GM18507 (cell line): ENCODE measurements at places on chromosomes 3 and 15.

DNA sequence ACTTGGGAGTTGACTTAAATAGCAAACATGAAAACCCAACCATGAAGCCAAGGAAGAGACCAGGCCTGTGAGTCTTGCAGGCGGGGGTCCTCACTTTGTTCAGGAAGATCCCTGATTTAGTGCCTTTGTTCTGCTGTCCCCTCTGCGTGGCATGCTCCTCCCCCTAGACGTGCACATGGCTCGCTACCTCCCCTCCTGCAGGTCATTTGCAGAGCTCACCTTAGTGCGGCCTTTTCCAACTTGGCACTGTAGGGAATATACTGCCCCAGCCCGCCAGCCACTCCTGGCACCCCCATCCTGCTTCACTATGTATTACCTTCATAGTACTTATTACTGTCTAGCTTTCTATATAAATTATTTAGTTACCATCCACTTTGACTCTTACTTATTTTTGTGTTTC lies 18.3 kb downstream of the GXYLT2 start:
- DNase-seq, result no peak

- no peak for DNase-seq
Observed at GRCh38 chr15:62867844-62868243, 174.7 kb upstream of the TPM1 start.

DNA sequence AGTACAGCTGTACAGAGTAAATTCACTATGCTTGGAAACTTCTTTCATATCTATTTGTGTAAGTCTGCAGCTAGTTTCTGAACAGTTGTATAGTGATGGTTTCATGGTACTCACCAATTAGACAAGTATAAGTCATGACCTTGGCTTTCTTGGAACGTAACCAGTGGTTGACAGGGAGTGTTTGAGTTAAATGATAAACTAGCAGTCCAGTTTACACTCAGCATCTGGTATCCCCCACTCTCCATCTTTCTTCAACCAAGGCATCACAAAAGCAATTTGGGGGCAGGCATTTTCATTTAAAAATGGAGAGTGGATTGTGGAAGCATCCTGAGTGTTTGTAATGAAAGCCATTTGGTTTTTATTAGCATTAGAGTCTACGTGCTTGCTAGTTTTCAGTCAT lies 26.0 kb downstream of the MME start:
- no peak for DNase-seq

- no peak for DNase-seq
Observed at GRCh38 chr3:47890828-47891612, 88.1 kb downstream of the DHX30 start.

DNA sequence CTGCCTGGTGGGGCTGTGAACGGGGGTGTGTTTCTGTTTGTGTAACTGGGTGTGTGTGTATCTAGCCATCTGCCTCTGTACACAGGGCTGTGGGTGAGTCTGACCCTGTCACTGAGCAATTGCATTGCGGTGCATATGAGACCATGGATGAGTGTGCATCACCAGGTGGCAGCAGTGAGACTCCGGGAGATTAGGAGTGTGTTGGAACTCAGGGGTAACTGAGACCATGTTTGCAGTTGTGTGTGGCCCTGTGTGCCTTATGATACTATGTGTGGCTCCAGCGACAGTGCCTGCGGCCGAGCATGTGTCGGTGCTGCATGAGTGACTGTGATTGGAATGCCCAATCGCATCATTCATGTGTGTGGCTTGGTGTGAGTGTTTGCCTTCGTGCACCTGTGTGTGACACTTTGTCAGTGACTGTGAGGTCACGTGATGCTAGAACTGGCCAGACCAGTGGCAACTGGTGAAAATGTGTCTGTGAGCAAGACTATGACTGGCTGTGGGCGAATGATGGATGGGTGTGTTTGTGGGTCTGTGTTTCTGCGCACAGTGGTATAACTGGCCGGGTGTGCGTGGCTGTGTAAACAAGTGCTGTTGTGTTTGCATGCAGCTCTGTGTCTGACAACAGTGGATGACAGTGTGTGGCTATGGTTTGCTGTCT lies 14.0 kb downstream of the VILL start:
- DNase-seq, result no peak

DNA sequence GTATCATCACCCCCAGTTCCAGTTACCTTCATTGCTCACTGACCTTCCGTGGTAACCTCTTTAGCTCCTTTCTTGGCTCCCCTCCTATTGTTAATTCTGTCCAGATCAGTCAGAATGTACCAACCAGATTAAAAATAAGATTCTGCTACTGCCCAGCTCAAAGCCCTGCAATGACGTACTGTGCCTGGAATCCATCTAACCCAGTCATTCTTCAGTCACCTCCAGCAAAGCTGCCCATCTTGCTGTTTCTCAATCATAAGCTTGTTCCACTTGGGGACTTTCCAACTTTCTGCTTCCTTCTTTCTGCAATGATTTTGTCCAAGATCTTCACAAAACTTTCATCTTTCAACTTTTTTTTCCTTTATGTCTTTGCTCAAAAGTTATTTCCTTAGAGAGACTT lies 512.0 kb upstream of the ZNF385D start:
- DNase-seq, result no peak

- DNase-seq, result no peak
Observed at GRCh38 chr3:173217127-173217526, 76.1 kb upstream of the SPATA16 start.

DNA sequence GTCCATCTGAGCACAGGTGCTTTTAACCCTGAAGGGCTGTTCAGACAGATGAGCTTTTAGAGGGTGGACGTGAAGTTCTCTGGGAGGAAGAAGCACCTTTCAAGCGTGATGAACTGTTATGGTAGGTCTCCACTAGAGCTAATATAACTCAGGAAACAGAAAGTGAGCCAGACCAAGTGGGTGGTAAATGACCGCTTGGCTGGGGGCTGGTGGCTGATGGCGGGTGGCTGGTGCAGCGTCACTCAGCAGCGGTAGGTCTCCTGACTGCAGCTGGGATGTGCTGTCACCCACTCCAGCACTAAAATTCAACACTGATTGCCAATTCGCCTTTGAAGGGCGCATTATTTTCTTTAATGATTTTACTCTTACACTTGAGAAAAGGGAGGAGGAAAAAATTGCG lies 31.2 kb upstream of the LACTB start:
- no peak for DNase-seq

DNA sequence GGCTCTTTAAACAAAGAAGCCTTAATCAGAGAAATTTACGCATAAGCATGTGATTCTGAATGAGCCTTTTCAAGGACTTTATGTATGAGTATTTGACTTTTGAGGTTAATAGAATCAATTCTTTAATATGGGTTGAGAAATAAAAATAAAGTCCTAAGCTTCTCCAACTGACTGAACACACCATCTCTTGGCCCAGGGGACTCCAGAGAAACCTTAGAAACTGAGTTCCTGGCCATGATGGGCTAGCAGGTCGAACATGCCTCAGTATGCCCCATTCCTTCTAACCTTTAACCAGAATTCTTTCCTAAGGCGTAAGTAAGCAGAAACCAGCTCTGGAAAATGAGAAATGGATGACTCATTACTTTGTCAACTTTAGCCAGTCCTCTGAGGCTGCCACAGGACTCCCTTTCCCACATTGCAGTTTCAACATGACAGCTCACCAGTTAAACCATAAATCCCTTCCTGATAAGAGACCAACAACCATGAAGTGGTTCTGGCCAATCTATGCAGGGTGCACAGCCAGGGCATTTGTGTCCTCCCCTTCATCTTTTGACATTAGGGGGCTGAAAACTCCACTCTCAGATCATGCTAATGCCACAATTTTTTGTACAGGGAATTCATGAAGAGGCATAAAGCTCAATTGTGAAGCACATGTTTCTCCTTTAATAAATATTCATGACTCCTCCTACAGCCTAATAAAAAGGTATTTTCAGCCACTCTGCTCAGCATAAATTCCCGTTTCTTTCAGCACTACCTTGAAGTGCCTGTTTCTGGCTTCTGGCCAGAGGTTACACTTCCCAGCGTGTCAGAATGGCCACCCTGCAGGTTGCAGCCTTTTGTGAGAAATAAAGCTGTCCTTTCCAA lies 33.3 kb downstream of the TM4SF18 start:
- no peak for DNase-seq

GRCh38 chr15:27426805-27427204 lies 455.8 kb downstream of the GABRG3 start:
- DNase-seq, result no peak

DNA sequence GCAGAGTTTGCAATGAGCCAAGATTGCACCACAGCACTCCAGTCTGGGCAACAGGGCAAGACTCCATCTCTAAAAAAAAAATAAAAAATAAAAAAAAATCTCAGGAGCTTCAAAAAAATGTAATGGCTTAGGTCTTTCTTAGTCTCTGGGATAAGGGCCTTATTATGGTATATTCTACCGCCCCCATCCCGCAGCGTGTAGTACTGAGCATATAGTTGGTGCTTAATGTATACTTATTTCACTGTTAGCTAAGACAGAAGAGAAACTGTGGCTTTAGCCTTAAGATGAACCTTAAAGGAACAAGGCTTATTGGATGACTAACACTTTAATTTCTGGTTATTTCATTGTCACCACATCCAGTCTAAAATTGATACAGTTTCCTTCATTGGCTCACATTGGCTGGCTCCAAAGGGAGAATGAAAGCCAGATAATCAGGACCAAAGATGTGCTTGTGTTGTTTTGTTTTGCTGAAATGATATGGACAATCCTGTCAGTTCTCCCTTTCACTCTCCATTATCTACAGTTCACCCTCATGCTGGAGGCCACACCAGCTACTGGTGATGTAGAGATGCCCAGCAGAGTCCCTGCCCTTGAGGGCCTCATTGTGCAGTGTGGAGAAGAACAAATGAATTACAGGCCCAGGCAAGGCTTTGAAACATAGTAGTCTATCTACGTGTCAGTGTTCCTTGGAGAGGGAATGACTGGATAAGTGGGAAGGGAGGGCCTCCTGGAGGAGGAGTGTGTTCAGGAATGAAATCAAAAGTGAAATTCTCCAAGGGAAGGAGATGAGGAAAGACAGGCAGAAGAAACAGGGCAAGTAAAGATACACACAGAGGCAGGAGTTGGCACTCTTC lies 17.4 kb upstream of the RAF1 start:
- no peak for DNase-seq

GRCh38 chr15:73865379-73865778 lies 8.0 kb upstream of the TBC1D21 start:
- DNase-seq, result no peak

DNA sequence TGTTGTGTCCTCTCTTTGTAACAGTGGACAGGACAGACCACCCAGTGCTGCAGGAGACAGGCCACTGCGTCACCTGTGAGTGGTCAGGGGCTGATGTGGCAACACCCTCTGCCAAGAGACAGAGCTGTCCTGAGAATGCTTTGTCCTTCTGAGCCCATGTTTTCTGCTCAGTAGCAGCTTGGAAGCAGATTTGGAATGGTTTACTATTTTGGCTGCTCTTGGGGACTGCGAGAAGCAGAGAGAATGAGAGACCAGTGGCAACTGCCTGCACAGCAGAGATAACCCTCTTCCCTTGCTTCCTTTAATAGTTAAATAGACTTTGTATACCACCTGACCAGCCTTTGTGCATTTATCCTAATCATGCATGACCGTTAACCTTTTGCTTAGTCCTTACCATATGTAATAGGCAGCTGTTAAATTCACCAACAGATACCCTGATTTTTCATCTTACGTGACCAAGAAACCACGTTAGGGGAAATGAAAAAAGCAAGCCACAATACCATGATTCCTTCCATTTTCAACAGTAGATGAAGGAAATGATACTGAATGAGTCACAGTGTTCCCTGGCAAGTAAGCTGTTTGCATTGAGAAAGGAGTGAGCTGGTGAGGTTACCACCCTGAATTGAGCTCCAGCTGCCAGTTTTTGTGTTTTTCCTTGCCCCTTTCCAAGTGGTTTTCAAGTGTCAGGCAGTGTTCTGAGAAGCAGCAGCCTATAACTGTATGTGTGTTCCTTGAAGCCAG lies 35.5 kb downstream of the B3GALNT1 start:
- DNase-seq, result peak; percentile 46

GRCh38 chr3:124174476-124174875 lies 182.6 kb upstream of the ROPN1 start:
- DNase-seq, result no peak

DNA sequence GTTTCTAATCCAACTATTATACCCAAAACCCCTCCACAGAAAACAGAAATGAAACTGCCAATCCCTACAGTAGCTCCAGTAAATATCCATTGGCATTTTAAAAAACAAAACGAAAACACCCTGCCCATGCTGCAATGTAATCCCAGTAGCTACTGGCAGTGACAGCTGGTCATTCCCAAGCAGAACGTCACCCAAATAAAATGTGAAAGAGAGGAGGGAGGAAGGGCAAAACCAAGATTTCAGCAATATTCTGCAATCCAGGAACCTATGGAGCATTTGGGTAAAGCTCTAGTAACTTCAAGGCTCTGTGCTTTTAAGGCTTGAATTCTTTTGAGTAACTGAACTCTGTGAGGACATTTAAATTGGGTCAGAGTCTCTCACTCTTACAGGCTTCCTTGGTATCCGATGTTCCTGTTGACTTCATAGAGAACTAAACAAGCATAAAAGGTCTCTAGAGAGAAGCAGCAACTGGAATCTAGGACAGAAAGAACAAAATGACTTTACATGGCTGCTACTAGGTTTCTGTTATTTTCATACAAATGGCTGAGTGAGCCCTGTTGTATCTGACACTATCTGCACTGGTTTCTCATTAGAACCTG lies 136.2 kb downstream of the TNIK start:
- DNase-seq, result no peak

DNA sequence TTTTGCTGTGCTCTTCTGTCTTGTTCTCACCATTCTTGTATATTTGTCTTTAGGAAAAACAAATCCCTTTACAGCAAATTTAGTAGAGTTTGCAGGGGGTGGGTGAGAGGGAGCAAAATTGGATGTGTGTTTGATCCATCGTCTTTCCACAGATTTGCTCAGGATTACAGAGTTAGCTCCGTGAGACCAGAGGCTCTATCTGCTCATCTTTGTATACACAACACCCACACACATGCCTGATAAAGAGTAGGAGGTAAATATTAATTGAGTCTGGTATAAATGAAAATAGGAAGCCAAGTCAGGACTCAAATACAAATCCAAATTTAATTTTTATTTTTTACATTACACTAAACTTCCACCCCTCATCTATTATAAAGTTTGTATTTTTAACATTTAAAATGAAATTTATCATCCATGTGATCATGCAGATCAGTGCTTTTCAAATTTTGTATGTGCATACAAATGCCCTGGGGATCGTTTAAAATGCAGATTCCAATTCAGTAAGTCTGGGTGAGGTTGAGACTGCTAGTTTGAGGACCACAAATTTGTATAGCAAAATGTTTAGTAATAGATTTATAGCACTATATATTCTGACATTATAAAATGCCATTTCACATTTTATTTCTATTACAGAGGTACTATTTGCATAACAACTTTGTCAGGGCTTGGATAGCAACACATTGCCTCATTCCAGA lies 326.7 kb downstream of the LSAMP start:
- DNase-seq, result no peak

GRCh38 chr15:58918239-58918638 lies 15.2 kb downstream of the SLTM start:
- DNase-seq, result no peak

DNA sequence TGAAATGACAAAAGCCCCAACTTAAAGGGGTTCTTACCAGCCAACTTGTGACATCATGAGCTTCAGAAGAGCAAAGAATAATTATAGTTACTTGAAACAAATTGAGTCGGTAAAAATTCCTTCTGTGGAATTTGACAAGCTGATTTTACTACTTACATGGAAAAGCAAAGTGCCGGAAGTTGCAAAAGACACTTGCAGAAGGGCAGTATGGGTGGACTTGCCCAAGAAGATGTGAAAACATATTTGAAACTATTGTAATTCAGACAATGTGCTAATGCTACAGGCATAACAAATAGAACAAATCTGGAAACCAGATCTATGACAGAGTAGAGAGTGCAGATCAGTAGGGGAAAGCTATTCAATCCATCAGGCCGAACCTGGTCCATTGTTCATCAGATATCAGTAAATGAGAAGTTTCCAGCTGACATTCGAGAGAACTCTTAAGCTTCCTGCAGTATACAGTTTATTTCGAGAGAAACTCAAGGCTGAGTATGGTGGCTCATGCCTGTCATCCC lies 2.5 kb upstream of the KIF7 start:
- no peak for DNase-seq
